NCI-H1417 treated with DMSO at 0.1 percent for 48 hours (cell line): ENCODE measurements at places on chromosomes 5 and 9.

DNA sequence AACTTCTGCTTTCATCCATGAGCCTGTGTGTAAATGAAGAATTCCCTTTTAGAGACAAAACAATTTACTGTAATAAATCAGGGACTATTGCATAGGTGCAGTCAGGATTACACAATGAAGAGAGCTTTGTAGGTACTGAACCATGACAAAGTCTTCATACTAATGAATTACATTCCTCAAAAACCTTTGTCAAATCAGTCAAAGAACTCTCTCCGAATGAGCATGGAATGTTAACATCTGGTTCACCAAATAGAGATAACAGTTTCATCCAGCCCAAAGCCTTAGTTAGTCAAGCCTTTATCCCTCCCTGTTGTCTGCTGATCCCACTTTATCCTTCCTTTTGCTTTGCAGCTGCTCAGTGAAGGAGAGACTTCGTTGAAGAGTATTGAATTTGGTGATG is 62.9 kb upstream of the DMRTA1 start:
- no peak for DNase-seq

GRCh38 chr9:5835808-5836207 is 2.9 kb upstream of the ERMP1 start:
- DNase-seq, result no peak

DNA sequence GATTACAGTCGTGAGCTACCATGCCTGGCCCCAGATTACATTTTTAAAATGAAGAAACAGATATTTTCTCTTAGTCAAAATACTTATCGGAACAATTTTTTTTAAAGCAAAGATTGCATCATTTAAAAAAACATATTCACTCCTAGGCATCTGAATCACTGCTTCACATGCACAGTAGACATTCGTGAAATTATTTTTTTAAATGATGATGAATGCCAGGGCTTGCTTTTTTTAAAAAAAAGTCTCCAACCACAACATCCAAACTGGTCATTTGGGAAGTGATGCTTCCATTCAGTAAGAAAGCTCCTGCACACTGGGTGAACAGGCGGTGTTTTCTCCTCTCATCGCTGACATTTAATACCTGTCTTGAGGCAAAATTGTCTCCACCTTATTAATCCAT is 223.0 kb upstream of the DMRT1 start:
- no peak for DNase-seq

- no peak for DNase-seq
Measured at GRCh38 chr5:141657404-141657803, 6.2 kb upstream of the FCHSD1 start.

DNA sequence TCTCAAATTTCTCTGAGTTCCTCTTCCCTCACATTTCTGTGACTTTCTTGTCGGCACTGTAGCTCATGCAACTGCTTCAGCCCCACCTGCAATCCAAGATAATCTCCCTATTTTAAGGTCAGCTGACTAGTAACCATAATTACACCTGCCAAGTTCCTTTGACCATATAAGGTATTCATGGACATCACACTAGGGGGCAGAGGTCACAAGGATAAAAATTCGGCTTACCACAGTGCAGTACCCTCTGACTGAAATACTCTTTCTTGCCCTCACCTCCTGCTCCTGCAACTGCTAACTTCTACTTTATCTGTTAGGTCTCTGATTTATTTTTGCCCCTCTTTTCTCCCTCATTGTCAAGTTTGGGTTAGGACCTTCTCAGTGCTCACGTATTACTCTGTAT is 144.2 kb downstream of the GDNF start:
- DNase-seq, result no peak

GRCh38 chr9:74975538-74975937 is 22.8 kb upstream of the C9orf40 start:
- no peak for DNase-seq

DNA sequence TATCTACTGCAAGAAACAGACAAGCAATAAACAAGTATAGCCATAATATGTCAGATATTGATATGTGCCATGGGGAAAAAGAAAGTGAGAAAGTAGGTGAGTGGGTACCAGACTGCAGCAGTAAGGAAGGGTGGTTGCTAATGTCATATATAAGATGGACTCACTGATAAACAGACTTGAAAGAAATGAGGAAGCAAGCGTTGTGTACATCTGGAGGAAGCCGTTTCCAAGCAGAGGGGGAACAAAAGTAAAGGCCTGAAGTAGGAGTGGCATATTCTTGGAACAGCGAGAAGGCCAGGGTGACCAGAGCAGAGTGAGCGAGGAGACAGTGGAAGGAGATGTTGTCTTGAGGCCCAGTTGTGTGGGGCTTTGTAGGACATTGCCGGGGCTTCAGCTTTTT is 142.2 kb upstream of the MAP3K1 start:
- DNase-seq, result no peak
